ENCODE measurements at places on chromosomes 1 and 21.

DNA sequence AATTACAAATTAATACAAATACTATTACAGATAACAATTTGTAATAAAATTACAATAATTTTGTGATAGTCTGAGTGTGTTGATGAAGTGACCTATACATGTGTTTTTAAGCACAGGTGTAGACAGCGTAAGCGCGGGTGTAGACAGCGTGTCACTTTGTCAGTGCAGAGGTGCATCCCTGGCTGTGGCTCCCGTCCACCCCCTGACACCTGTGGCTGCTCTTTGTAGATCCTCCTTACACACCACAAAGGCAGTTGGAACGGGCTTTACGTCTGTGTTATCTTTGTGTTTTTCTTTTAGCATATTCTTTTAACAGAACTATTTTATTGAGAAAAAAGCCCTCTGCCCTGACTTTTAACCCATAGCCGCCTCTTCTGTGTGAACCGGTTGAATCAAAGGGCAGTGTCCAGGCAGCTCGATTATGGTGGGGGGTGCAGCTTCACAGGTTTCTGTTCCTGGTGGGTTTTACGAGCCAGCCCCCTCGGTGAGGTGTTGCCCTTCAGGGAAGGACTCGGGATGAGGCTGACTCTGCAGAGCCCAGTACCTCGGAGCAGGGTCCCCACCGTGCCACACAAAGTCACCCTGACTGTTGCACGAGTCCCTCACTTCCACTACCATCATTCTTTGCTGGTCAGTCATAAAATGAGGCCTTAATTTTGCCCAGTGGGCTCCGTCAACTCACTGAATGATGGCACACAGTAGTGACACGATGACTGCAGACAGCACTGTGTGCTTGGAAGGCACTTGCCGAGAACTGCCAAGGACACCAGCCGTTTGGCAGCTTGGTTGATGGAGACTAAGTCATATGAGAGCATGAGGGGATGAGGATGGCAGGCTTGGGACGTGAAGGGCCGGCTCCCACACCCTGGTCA, 86.4 kb upstream of the COL6A1 start:
- no peak for DNase-seq

DNA sequence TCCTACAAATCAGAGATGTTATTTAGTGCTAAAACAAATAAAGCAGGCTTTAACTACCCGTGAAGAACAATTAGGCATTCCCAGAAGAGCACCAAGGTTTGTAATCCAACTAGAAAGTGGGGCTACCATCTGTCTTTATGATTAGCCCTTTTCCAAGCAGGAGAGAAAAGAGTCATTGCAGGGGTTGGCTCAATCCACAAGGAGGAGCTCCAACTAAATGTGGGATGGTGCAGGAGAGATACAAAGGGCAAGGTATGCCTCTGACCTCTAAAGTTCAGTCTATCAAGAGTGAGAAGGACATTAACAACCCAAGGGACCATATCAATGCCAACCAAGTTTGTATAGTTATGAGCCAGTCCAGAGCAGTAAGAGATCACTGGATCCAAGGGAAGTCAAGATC, 382.7 kb upstream of the DUSP10 start:
- no peak for DNase-seq

DNA sequence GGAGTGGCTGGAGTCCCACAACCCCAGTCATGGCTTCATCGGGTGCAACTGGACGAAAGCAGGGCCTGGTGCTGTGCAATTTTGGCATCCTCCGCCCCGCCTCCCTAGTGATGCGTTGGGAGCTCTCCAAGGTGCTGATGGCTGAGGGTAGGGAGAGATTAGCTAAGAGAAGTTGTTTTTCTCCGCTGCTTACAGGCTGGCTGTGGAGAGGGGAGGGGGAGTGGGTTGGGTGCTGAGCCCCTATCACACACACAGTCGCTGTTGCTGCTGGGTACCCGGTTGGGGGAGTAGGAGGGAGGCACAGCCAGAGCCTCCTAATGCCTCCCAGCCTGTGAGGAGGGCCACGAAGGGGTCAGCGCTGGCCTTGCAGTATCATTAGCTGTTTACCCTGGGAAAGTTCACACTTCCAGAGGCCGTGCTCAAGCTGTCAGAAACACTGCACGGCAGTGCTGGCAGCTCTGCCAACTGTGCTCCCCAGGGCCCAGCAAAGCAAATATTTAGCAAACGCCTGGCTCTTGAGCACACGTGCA, 110.0 kb downstream of the GRIK3 start:
- no peak for DNase-seq

DNA sequence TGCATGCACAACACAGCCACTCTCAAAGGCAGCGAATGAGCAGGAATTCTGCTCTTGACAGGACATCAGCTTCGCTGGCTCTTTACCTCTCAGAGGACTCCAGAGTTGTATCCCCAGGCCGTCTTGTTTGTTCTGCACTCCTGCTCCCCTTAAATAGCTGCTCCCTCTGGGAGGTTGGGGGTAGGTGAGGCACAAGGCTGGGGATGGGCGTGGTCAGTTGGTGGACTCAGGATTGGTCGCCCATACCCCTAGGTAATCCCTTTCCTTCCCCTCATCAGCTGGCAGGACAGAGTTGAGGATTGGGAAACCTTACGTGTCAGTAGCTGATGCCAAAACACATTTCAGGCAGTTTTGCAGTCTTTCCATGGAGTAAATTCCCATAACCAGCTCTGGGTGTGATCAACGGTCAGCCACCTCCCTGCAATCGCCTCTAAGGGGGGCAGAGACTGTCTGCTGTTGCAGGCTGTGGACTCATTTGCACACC, at the start of gene PLA2G2A:
TSS of gene PLA2G2A (minus strand) at position 125 of the 484 bp plus-strand sequence. CDS start 845 bp downstream, outside the sequence.
- DNase-seq: no peak

DNA sequence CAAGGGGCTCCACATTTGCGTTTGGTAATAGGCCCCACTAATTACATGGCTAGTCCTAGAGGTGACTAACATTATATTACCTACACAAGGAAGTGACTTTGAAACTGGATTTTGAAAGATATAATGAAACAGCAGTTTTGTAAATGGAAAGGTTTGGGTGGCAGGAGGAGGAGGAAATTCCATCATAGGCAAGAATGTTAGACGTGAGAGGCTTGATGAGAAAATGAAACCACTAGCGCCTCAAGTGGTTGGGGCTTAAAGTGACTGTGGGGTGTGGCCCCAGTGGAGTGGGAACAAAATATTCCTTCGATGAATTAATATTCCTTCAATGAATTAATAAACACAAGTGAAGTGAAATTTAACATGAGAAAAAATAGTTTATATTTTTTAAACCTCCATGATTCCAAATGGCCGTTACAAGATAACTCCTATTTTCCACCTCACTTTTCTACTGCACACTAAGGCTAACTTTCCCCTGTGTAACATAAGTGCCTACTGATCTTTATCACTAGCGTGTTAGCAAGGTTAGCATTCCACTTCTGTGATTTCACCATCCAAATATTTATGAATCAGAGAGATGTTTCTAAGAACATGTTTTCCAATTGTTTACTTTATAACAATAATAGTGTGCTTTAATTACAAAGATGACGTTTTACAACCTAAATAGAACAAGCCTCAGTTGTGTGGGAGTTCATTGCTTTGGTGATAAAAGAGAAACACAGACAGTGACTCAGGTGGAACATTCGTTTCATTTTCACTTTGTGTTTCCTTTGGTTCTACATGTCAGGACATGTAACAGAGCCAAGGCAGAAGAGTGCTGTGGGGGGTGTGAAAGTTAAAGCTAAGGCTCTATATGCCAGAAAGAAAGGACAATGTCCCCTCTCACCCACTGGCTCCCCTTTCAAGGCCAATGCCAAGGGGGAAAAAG, 12.5 kb upstream of the ATF3 start:
- DNase-seq: peak; percentile 15

DNA sequence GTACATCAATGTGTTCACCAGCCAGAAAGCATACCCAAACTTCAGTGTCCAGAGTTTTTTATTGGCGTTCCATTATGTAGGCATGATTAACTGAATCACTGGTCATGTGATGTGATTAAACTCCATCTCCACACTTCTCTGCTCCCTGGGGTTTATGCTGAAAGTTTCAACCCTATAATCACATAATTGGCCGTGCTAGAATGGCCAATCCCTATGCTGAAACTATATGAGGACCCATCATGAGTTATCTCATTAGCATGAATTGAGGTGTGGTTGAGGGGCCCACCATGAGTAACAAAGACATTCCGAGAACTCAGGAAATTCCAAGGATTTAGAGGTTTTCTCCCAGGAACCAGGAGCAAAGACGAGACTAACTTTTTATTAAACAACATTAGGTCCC, 31.8 kb upstream of the FBXO28 start:
- DNase-seq: no peak

DNA sequence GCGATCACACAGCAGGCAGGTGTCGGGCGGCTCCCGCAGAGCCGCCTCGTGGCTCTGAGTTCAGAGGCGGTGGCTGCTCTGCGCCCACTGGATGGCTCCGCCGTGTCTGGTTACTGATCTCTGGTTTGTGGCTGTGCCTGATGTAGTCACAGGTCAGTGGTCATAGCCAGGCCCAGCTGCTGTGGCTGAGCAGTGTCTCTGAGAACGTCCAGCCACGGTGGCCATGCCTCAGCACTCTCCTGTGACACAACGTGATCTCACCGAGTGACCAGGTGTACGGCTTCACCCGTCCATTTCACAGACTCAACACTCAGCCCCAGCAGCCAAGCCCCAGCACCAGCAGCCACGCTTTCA, 61.2 kb downstream of the KCNN3 start:
- no peak for DNase-seq

DNA sequence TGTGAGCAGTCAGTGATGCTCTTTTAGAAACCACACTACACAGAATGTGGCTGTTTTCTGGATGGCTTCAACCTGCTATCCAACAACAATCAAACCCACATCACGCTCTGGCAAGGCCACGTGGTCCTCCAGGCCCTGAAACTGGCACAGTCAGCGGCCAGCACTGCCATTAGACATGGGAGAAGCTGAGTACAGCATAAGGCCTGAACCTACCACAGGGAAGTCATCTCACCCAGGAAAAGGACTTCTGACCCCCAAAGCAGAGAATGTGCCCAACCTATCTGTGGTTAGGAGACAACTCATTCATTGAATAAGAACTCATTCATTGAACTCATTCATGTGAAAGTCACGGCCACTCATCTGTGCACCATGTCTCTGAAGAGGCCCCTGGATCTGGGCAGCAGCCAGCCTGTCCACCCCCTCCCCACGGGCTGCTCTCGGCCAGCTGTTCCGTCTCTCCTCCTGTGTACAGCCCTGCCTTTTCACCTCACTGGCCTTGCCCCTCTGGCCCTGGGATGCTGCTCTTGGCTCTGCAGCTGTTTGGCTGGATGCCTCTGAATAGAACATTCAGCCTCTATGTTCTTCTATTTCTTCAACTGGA, 41.1 kb downstream of the C1orf198 start:
- no peak for DNase-seq

- no peak for DNase-seq
These were observed 53.9 kb upstream of the GPR52 start for GRCh38 chr1:174393885-174394284.

DNA sequence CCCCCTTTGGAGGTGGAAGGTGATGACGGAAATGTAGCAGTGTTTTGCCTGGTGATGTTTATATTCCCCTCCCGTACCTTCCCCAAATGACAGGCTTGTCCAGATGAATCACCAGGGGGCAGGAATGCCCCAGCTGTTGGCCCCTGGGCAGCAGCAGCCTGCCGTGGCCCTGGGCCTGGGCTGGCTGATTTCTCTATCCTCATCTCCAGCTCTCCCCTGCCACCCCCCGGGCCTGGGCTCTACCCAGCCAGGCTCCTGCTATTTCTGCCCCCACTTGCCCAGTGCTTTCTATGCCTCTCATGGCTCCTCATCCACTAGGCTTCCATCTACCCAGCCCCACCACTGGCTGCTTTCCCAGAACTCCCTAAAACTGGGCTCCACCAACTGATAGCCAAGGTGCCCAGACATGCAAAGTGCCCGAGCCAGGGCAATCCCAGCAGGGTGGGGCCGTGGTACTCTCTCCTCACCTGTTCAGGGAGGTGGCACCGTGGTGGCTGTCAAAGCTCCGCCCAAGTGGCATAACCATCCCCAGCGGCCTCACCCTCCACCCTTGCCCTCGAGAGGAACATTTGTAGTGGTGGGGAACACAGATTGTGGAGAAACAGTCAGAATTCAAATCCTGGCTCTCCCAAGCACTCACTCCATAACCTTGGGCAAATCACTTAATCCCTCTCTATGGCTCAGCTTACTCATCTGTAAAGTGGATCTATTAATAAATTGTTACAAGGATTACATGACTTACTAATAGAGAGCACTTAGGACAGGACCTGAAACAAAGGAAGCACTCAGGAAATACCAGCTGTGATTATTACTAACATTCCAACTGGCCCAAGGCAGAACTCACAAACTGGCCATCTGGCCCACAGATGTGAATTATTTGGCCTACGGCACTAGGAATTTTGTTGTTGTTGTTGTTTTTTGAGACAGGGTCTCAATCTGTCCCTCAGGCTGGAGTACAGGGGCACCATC, 12.8 kb upstream of the ECE1 start:
- DNase-seq: no peak

- DNase-seq: no peak
These were observed 3.0 kb downstream of the LYST start for GRCh38 chr1:235863699-235864093.

DNA sequence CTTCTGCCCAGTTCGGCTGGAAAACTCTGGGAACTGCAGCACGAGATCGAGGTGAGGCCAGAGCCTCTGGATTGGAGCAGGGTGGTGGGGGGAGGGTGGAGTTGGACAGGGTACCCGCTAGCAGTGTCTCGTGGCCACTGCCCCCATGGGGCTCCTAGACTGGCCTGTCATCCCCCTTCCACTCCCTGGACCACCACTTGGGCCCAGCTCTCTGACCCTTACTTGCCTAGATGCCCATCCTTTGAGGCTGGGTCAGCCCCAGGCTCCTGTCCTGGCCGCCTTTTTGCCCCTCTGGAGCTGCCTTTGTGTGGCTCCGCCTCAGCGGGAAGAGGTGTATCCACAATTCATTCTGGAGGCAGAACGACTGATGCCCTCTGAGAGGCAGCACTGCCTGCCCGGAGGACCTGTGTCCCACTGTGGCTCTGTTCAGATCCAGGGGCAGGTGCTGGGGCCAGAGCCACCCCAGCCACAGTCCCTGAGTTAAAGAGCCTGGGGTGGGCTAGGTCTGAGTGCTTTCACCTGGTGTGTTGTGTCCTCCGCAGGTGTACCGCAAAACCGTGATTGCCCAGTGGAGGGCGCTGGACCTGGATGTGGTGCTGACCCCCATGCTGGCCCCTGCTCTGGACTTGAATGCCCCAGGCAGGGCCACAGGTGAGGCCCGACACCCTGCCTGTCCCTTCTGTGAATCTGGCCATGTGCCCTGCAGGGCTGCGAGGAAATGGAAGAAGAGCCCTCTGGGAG, 17.7 kb downstream of the FAAH start:
- no peak for DNase-seq

DNA sequence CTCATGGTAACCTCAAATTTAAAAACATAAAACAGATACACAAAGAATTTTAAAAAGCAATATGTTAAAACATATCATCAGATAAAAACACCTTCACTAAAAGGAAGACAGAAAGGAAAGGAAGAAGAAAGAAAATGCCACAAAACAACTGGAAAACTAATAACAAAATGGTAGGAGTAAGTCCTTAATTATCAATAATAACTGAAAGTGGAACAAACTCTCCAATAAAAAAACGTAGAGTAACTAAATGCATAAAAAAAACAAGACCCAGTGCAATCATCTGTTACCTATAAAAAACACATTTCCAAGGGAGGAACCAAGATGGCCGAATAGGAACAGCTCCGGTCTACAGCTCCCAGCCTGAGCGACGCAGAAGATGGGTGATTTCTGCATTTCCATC, 47.1 kb upstream of the ACADM start:
- no peak for DNase-seq

Data from stimulated activated CD4-positive, alpha-beta T cell treated with anti-CD3 and anti-CD28 coated beads, Interleukin-1b, Interleukin-23, amount 100 ng/mL, for 24 hours (primary cell).